ENCODE measurements at places on chromosomes 4 and X.

DNA sequence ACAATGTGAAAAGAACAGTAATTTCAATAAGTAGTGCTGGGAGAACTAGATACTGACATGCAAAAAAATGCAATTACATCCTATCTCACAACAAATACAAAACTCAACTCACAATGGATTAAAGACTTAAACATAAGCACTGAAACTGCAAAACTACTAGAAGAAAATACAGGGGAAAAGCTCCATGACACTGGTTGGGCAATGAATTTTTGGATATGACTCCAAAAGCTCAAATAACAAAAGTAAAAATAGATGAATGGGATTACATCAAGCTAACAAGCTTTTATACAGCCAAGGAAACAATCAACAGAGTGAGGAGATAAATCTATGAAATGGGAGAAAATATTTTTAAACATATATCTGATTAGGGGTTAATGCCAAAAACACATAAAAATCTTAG, 53.1 kb downstream of the ANKRD17 start:
- DNase-seq = no peak

GRCh38 chr4:145533001-145533400, 51.3 kb downstream of the SMAD1 start:
- DNase-seq = no peak

DNA sequence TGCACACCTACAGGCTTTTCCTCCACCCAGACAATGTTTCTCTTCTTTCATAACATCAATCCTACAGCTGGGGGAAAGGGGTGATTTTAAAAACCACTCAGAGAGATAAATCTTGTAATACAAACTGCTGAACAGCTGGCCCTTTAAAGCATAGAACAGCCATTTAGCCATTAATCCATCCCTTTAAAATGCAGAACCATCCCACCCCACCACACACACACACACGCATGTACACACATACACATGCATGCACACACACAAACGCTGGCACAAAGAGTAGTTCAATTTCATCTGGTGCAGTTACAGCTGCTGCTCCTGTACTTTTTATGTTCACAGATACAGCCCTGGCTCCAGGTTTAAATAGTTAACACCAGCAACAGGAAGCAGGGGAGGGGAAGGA, 426.1 kb downstream of the MID1IP1 start:
- no peak for DNase-seq

DNA sequence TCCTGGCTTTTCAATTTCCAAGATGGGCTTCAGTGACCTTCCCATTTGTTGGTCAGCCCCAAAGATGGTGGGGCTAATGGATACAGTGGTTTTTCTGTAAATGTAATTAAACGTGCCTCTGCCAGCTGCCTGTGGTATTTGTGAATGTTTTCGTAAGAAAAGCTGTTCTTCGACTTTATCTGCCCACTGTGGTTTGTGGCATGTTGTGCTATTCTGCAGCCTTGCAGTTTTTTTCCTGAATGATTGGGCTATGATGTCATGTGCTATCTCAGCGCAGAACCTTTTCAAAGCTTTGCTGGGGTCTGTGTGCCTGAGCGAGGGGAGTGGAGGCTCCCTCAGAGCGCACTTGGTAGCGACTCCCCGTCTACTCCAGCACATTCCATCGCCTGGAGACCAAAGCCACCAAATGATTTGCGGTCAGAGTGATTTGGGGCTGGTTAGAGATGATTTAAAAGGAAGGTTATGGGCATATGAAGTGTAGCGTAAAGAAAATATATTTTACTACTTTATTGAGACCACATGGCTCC, 137.5 kb downstream of the PALLD start:
- DNase-seq = no peak

GRCh38 chrX:112840382-112841113, at the start of gene AMOT:
Gene AMOT (minus strand): TSS chrX:112840831. CDS start chrX:112823126, 17,705 bp downstream.
- peak; percentile 91 for DNase-seq
